ENCODE measurements at places on chromosomes 1 and 21.
A peak's percentile ranks its signal among the peaks of the same experiment; 100 is the strongest.

- peak; percentile 45 for DNase-seq
Measured at GRCh38 chr1:41540886-41541591, 56.6 kb upstream of the EDN2 start.

- no peak for DNase-seq
Measured at GRCh38 chr1:81797701-81798100, 3.0 kb upstream of the ADGRL2 start.

DNA sequence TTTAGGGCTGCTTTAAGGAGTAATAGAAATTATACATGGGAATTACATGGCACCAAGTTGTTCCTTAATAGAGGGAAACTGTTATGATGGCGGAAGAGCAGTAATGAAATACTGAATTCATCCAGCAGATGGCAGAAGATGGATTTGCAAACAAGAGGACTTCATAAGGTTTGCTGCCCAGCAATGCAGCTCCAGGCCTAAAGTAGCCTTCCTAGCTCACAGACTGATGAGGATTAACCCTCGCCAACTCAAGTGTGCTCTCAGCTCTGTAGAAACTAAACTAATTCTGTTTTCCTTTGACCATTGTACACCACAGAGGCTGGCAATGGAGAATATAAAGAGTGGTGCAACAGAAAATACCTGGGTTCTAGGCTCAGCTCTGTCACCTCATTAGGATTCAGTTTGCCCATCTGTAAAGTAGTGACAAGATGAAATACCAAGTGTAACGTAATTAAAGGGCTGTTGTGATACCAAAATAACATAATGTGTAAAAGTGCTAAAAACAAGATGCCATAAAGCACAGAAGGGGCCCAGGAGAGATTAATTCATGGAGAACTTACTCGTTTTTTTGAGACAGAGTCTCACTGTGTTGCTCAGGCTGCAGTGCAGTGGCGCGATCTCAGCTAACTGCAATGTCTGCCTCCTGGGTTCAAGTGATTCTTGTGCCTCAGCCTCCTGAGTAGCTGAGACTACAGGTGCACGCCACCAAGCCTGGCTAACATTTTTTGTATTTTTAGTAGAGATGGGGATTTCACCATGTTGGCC lies 102.4 kb upstream of the SERBP1 start:
- no peak for DNase-seq

DNA sequence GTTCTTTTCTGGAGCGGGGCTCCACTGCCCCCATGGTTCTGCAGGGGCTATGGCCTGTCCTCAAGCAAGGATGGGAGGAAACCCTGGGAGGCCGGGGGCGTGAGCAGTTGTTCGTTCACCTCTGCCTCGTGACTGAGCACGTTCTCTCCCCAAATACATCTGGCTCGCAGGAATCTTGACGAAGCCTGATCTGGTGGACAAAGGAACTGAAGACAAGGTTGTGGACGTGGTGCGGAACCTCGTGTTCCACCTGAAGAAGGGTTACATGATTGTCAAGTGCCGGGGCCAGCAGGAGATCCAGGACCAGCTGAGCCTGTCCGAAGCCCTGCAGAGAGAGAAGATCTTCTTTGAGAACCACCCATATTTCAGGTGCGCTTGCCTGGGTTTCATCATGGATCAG lies 15.5 kb downstream of the MX1 start:
- peak; percentile 77 for DNase-seq

DNA sequence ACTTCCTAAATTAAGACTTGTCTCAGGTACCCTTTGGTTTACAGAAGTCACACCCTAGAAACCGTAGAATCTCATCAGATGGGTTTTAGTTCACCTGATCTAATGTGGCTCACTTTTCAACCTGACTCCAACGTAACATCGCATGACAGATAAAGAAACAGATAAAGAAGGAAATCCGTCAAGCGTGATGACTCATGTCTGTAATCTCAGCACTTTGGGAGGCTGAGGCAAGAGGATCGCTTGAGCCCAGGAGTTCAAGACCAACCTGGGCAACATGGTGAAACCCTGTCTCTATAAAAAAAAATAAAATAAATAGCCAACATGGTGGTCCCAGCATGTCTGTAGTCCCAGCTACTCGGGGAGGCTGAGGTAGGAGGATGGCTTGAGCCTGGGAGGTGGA lies 97.3 kb downstream of the SPSB1 start:
- no peak for DNase-seq

All from lower leg skin (tissue), 4 donors.